ENCODE measurements at places on chromosomes 7 and 10.

- DNase-seq: no peak
Measured at GRCh38 chr7:81846398-81846797, 76.6 kb upstream of the HGF start.

- no peak for DNase-seq
Measured at GRCh38 chr10:119090968-119091367, 10.4 kb upstream of the EIF3A start.

GRCh38 chr10:5305374-5305773 lies 59.4 kb upstream of the UCN3 start:
- no peak for DNase-seq

GRCh38 chr7:33646891-33647391 lies 258.4 kb upstream of the BMPER start:
- DNase-seq: no peak

- no peak for DNase-seq
Measured at GRCh38 chr7:116797612-116798011, 64.8 kb upstream of the CAPZA2 start.

- DNase-seq: no peak
Measured at GRCh38 chr10:75540357-75540966, 109.0 kb downstream of the LRMDA start.

DNA sequence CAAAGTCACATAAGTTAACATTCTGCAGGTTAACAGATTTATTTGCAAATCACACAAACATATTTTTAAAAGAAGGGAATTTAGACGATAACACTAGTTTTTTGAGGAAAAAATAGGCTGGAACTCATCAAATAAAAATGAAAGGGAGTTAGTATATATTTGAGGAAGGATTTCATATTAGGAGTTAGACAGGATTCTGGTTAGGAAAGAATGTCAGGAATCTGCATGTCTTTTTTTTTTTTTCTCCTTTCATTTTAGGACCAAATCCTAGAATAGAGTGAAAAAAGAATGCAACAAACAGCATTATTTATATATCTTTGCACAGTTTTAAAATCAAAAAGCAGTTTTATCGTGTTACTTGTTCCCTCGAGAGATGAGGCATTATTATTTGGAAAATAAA lies 8.9 kb upstream of the TRDMT1 start:
- no peak for DNase-seq

GRCh38 chr7:141685285-141686023 lies 16.5 kb downstream of the DENND11 start:
- DNase-seq: no peak

GRCh38 chr7:98641646-98642500 lies 24.8 kb downstream of the NPTX2 start:
- peak; percentile 84 for DNase-seq

DNA sequence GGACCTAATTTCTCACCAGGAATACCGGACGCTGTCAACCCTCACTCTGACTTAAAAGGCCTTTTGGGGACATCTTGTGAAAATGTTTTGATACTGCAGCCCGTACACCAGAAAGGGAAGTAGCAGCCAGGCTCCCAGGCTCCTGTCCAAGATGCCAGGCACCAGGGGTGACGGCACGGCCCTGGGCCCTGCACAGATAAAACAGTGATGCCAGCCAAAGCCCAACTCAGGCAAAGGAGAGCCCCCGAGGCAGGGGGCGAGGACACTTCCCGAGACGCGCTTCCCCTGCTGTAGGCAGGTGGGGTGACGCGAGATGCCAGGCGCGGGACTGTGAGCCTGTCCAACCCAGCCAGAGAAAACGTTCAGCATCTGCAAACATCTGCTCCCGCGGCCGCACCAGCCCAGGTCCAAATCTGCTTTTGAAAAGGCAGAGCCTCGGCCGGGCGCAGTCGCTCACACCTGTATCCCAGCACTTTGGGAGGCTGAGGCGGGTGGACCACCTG lies 15.7 kb downstream of the ZFAND2A start:
- DNase-seq: peak; percentile 41

- no peak for DNase-seq
Measured at GRCh38 chr10:21733710-21734109, 199.7 kb downstream of the MLLT10 start.

- DNase-seq: no peak
Measured at GRCh38 chr7:34153656-34154270, 248.4 kb downstream of the BMPER start.

DNA sequence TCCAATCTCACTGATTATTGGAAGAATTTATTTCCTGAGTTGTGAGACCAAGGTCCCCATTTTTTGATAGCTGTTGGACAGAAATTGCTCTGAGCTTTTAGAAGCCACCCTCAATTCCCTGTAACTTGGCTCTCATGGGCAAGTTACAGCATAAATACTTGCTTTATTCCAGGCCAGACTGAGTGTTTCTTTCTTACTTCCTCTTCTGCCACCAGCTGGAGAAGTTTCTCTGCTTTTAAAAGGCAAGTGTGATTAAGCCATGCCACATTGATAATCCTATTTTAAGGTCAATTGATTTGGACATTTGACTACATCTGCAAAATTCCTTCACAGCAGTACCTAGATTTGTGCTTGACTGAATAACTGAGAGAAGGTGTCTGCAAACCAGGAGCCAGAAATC lies 14.1 kb upstream of the TAS2R41 start:
- no peak for DNase-seq

DNA sequence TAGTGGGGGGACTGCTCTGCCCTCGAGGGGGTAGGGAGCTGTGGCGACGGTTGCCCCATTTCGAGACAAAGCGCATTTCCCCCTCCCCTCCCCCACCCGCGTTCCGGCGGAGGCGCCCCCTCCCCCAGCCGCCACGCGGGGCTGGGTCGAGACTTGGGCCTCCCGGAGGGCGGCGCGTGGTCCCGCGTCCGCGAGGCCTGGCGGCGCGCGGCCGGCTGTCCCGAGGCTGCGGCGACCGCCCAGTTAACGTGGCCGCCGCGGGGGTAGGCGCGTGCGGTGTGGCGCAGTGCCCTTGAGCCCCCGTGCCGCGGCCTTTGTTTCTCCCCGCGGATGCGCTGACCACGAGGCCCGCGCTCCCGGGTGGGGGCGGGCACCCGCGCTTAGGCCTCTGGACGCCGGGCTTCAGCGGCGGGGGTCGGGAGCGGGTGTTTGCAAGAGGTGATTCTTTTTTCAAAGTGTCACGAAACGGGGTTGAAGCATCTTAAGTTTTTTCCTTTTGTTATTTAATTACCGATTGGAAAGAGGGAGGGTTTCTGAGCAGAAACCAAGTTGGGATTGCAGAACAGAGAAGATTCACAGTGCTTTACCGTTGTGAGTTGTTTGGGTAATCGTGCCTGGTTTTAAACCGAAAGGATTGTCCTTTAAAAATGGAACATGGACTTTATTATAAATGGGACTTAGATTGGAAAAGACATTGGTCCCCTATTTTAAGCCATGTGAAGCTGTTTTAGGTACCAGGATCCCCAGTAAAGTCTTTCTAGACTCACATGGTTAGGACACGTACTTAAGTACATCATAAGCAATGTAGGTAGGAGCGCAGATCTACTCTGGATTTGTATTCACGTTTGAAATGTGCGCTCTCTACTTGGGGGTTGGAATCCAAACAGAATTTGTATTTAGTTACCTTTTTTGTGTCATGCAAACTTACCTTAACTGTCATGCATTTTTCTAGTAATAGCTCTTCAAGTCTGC lies 760 bp downstream of the CBX3 start:
- peak; percentile 50 for DNase-seq

DNA sequence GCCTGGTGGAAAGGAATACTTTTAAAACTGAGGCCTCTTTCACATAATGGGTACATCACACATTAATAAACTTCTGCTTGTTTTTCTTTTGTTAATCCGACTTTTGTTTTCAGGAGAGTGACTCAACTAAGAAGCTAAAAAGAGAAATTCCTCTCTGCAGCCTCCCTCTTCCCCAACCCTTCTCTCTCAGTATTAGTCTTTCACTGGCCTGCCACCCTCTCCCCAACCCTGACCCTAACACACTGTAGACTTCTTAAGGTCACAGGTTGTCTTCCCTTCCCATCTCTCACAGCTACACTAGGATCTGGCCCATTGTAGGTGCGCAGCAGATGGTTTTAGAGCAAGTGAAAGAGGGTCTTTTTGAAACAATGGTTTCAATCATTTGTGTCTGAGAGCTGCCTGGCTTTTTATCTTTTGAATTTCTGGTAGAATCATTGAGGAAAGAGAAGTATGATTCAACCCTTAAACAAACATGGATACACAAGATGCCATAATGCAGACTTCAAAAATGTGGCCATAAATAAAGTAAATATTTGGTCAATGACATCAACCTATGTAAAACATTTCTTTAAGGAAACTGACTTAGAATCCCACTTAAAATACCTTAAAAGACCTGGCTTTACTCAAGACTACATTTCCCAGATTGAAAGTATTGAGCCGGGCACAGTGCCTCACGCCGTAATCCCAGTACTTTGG lies 17.9 kb upstream of the FFAR4 start:
- DNase-seq: no peak

DNA sequence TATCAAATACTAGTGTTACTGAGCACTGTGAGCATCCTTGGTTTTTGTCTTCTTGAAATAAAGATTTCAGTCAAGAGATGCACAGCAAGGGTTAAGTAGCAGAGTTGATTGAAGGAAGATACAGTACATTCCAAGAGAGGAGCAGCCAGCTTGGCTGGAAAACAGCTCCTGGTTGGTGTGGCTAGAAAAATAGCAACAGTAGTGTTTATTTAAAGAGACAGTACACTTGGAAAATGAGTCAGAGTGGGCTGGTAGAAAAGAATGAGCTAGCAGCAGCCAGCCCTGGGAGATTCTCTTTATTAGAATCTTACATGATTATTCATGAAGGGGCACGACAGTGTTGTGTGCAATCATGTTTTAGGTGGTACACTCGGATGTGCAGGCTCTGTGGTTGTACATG lies 1016.4 kb upstream of the SORCS1 start:
- DNase-seq: no peak

DNA sequence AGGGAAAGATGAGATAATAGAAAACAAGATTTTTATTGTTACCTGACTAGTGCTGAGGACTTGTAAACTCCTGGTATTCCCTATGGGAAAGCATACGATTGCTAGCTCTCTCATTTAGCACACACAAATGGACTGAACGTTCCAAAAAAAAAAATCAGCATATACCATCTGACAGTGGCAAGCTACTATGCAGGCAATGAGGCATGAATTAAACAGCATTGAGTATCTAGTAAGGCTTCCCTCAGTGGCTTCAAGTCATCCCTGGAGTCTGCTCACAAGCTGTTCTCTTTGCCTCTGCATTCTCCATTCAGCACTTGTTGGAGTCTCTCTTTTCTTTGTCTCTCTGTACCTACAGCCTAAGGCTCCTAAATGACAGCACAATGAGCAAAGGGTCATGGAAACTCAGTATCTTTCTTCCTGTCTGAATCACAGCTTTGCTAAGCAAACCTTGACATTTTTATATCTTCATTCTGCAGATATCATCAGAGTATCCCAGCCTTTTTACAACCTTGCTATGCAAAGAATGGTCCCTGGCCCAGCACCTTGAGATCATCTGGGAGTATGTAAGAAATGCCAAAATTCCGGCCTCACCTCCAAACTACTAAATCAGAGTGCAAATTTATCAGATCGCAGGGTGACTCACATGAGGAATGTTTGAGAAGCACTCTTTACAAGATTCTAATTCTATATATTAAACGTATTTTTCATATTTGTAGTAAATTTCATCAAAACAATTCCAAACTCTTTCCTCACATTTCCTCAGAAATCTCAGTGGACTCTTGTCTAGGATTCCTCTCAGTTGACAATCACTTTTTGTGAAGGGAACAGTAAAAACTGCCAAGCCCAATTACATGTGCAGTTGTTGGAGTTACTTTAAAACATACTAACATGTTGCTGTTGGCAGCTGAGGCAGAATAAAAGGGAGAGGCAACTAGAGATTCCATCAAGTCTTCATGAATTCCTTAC lies 10.8 kb upstream of the LIPA start:
- DNase-seq: no peak

DNA sequence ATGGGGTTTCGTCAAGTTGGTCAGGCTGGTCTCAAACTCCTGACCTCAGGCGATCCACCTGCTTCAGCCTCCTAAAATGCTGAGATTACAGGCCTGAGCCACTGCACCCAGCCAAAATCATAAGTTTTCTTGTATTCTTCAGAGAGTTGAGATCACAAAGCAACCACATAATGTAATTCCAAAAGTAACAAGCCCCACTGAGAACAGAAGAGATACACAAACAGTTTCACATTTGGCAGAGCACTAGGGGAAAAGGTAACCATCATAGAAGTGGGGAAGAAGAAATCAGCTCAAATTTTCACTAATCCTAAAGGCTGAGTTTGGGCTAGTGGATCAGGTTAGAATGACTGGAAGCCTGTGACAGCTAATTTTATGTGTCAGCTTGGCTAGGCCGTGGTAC lies 5.4 kb upstream of the CEP41 start:
- DNase-seq: no peak
